ENCODE measurements at places on chromosomes 7 and 10.

DNA sequence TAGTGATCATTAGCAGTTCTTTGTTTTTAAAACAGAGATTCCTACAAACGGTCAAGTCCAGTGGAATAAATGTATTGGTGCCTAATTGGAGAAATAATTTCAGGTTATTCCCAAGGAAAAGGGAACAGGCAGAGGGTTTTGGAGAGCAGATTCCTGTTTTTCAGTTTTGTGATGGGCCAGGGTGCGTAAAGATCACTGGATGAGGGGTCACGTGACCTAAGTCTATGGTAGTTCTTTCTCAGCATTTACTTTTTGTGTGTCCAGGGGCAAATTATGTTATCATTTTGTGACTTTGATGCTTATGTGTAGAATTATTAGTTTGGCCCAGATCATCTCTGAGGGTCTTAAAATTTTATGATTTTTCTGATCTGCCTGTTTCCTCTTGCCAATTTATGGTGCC is 15.2 kb downstream of the CHN2 start:
- no peak for DNase-seq

DNA sequence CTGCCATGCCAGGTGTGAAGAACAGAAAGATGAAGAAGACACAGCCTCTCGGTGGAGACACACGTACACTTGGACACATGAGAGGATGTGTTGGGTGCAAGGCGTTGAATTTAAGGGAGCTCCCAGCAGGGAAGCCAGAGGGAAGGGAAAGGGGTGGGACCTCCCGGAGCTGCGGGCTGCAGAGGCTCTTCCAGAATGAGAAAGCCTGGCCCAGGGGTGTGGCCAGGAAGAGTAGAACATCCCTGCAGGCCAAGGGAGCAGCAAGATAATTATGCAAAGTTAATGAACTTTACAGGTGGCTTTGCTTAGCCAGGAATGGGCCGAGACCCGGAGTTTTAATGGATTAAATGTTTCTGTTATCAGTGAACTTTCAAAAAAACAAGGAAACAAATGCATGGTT is 270.3 kb downstream of the KLF6 start:
- no peak for DNase-seq

DNA sequence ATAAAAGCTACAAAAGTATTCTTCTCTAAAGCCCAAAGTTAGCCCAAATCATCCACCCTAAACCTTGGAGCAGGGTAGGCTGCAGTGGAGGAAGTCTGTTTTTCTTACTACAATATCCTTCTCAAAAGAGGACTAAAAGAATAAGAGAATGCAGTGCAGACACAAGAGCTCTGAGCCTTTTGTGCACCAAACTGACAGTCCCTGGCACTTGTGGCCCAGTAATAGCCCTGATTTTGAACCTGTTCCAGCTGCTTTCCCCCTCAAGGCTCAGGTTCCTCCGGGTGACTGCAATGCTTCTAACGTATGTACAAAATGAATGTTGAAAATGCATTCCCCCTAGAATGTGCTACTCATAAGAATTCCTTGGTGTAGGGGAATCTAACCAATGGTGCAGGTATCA is 154.4 kb downstream of the JAZF1 start:
- no peak for DNase-seq

DNA sequence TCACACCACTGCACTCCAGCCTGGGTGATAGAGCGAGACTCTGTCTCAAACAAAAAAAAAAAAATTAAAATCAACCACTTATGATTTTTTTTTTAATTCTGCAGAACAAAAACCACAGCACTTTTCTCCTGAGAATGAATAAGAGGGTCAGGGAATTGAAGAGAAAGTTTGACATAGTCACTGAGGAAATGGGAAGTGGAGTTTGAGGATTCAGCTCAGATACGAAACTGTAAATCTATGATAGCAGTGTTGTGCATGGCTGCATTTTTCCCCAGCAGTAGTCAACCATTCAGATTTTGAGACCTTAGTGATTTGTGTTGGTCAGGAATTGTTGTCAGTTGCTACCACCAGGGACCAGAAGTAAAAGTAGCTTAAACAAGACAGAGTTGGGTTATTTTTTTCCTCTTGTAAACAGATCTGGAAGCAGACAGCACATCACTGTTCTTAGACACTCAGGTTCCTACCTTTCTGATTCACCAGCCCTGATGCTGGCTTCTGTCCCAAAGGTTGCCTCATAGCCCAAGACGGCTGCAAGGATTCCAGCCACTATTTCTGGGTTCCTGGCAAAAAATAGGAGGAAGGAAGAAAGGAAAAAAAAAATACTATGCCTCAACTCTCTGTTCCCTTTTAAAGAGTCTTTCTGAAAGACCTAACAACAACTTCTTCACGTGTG is 20.1 kb downstream of the PILRA start:
- DNase-seq, result no peak

- no peak for DNase-seq
Measured at GRCh38 chr7:119640861-119641260, 632.1 kb upstream of the KCND2 start.

GRCh38 chr7:855686-856369 is 20.5 kb upstream of the GET4 start:
- DNase-seq, result no peak

Measured in fibroblast of skin of back (primary cell).